Stimulated activated CD4-positive, alpha-beta T cell treated with anti-CD3 and anti-CD28 coated beads, TNF-alpha, amount 100 ng/mL, for 1 hour (primary cell): ENCODE measurements at places on chromosomes 1 and 21.

DNA sequence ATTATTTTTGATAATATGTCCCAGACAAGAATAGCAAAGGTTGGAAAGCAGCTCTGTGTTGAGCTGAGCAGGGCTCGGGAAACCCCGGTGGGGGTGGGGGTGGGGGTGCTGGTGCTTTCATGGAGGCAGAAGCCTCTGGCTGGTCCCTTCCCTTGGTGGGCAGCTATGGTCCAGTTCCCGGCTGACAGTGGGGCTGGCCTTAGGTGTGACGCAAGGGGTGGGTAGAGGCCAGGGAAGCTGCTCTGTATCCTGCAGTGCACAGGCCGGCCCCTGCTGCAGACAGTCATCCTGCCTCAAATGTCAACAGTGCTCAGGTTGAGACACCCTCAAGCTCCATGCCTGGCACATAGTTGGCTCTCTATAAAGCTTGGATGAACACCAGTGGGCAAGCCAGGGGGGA lies 8.9 kb downstream of the ACTL8 start:
- no peak for DNase-seq

DNA sequence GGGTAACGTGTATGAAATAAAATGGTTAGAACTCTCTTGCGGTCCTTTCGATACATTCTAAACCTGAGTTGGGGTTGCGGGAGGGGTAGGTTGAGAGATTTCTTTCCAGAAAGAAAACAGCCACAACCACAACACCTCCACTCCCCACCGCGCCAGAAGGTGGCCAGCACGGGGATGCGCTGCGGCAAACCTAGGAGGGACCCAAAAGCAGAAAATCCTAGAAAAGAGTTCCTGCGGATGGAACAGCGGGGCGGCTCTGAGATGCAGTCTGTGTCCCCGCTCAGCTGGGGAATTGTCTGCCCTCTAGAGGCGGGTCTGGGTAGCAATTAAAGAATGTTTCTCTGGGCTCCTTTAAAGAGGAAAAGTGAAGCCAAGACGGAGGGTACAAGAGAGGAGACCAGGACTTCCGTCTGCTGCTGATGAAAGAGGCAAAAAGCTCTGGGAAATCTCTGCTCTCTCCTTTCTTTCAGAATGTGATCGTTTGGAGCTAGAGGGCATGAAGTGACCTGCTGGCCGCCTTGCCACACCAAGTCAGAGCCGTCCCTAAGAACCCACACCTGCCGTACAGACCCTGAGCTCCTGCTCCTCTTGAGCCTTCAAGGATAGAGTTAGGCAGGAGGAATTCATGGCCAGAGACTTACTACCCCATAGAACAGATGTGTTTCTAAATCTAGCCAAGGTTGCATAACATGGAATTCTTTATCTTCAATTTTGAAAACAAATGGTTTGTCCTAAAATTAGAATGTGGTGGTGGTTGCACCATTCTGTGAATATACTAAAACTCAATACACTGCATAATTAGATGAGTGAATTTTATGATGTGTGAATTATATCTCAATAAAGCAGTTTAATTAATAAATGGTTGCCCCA lies 46.5 kb upstream of the COA6 start:
- peak; percentile 58 for DNase-seq

- DNase-seq = no peak
Measured at GRCh38 chr1:31828341-31828740, 12.5 kb upstream of the SPOCD1 start.

DNA sequence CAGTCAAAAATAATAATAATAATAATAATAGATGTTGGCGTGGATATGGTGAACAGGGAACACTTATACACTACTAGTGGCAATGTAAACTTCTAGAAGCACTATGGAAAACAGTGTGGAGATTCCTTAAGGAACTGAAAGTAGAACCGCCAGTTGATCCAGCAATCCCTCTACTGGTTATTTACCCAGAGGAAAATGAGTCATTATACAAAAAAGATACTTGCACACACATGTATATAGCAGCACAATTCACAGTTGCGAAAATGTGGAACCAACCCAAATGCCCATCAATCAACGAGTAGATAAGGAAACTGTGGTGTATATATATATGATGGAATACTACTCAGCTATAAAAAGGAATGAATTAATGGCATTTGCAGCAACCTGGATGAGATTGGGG lies 176.0 kb downstream of the PLPP3 start:
- DNase-seq = no peak

- DNase-seq = no peak
Measured at GRCh38 chr1:31436596-31437432, 23.8 kb downstream of the SERINC2 start.

DNA sequence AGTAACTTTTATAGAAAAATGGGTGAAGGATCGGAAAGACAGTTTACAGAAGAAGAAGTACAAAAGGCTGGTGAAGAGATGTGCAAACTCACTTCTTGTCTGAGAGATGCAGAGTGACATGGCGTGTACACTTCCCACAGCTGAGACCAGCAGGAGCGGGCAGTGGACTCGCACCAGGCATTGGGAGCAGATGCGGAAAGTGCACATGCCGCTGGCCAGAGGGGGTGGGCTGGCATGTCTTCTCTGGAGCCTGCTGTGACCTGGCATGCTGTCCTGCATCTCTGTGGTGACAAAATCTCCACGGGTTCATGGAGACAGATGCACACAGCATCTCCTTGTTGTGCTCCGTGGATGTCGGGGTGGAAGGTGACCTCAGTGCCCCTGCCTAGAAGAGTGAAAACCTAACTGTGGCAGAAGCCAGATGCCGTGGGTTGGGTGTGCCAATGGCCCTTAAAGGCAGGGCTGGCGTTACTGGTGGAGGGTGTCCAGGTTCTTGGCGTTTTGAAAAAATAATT lies 128.6 kb upstream of the COL6A1 start:
- DNase-seq = no peak

DNA sequence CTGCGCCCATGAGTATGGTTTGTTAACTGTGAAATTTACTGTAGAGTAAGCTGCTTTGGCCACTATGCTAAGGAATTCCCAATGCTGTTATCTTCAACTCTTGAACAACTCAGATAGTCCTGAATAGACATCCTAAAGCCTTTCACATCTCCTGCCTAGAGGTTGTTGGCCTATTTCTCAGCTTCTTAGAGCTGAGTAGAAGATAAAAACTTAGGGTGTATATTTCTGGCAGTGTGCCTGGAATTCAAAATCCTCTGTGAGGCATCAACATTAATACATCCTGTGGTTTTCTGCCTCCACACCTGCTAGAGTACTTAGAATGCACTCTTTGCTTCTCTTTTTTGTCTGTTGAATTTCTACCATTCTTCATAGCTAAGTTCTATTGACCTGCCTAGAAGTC lies 45.8 kb upstream of the RC3H1 start:
- DNase-seq = no peak

GRCh38 chr21:45844181-45844580 lies 137.4 kb upstream of the COL6A1 start:
- no peak for DNase-seq

DNA sequence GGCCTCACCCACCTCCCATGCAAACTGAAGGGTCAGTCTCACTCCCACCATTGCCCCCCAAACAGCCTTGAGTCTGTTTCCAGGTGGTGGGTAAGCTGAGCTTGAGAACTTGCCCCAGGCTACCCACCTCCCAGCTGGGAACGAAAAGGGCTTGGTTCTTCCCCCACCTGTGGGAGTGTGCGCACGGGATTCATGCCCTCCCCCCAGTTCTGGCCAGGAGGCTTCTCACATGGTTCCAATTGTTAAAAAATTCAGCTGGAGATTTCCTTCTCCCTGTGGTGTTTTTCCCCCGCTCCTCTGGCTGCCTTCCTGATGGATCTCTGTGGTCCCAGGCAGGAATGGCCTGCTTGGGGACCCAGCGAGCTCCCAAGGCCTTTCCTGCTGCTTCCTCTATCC lies 81.8 kb upstream of the C21orf91 start:
- no peak for DNase-seq

GRCh38 chr1:23984417-23985186 lies 4.5 kb upstream of the SRSF10 start:
- no peak for DNase-seq

DNA sequence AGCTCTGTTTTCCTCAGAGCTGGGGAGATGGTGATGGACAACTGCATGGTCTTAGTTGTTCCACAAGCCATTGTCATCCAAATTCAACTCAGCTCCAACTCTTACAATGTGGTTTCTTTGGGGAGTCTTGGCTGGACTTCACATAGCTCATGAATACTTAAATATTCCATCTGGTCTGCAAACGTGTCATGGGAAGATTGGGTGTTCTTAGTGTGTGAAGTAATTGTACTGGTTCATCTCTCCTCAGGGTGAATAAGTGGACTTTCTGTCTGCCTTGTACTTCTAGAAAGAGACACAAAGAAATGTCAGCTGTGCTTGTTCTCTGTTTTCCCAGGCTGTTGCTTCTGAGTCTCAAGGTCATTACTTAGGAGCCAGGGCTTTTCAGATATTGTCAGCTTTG lies 106.6 kb downstream of the VPS13D start:
- no peak for DNase-seq

- no peak for DNase-seq
Measured at GRCh38 chr1:176177764-176178163, 29.3 kb downstream of the COP1 start.

DNA sequence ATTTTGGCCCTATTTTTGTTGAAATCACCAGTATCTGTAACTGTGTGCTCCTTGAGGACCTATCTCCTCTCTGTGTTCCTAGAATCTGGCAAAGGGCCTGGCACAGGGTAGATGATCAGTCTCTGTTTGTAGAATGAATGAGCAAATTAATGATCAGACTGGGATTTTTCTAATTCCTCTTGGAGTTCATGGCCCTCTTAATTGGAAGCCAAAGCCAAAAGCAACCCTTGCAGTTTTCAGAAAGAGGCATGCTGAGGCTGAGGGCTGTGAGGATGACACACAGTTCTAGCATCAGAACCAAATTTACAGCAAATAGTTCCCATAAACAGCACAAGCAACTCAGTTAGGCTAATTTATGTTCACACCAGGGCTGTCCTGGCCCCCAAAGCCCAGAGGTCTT lies 111.1 kb upstream of the BEND5 start:
- no peak for DNase-seq

DNA sequence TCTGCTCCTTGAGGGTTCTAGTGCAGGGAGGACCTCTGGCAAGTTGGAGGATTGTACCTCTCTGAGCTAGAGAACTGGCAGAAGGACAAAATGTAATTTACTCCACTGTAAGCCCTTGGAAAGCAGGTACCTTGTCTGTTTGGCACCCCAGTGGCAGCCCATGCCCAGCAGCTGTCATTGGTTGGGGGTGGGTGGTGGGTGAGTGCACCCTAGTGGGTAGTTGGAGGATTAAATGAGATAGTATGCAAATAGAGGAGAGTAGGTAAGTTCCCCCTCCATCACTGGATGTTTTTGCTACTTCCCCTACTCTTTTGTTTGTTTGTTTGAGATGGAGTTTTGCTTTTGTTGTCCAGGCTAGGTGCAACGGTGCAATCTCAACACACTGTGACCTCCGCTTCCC lies 69.8 kb downstream of the RYR2 start:
- DNase-seq = no peak

GRCh38 chr1:78799926-78800325 lies 150.3 kb downstream of the IFI44 start:
- DNase-seq = no peak

DNA sequence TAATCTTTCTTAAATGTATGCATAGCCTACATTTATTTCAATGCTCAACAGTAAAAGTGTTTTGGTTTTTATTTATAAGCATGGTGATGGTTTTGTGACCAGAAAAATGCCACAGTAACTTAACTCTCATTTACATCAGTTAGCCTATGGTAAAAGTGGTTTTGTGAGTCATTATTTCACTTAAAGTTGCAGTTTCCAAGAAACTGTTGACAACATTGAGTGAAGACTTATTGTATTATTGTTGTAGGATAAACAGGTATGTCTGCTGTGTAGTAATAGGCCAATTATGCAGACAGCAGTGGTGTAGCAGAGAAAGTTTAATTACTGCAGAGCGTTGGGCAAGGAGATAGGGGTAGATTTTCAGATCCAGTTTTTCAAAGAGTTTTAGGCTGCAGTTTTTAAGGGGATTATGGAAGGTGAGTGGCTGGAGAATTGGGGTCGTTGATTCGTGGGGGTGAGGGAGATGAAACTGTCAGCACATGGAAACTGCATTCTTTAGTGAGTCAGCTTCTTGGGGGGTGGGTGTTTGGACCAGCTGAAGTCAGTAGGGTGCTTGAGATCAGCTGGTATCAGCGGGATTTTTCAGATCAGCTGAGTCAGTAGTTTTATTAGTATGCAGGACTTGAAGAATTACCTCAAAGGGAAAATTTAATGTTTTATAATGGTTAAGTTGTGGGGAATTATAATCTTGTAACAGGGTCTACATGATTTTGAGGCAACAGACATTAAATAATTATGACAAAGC lies 168.7 kb upstream of the FMN2 start:
- DNase-seq = no peak

DNA sequence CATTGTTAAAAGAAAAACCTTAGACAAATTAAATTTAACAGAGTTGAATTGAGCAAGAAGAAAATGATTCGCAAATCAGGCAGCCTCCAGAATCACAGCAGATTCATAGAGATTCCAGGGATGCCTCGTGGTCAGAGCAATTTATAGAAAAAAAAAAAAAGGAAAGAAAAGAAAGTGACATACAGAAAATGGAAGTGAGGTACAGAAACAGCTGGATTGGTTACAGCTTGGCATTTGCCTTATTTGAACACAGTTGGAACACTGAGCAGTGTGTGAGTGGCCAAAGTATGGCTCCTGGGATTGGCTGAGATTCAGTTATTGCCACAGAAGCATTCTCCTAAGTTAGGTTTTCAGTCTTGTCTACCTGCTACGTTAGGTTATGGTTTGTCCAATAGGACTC lies 9.1 kb upstream of the C21orf91 start:
- no peak for DNase-seq

- DNase-seq = no peak
Measured at GRCh38 chr1:190747704-190748103, 270.0 kb upstream of the BRINP3 start.

GRCh38 chr1:3411806-3412205 lies 42.7 kb upstream of the ARHGEF16 start:
- DNase-seq = no peak

DNA sequence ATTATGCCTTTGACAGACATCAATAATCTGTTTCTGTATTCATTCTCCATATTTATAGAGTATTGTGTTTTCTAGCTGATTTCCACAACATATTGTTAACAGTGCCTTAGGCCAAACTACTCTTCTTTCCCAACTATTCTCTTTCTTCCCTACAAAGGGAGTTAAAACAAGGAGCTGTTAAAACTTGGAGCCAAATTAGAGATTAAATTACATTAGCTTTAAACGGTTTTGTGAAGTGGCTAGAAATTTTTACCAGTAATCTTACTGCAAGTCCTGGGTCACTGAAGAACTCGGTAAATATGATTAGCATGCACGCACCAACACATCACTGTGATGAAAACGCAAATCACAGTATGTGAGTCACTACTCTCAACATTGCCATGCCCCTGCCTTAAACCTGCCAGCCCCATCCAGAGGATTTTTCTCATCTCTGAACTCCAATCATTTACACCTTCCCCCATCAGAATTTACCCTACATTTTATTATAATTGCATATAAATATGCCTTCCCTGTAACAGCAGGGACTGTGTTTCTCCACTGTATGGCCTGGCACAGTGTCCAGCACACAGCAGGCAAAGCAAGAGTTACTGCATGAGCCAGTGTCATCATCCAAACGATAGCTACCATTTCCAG lies 1.5 kb upstream of the PRDX6 start:
- no peak for DNase-seq

- no peak for DNase-seq
Measured at GRCh38 chr1:20375563-20375962, 84.9 kb downstream of the VWA5B1 start.
